ENCODE measurements at places on chromosomes 6 and 20. TPM values are rescaled to one million over a fixed set of nuclear protein-coding genes. Genes with fewer than 3 reads are reported as not detected.

The AVP gene
- total RNA-seq = 7.0 TPM

- DNase-seq = no peak
- no peak overlapping the region for H3K27ac ChIP-seq
- H3K36me3 ChIP-seq = no peaks in the 10 kb centered on the region
- H3K27me3 ChIP-seq = no peaks in the 10 kb centered on the region
- no peak overlapping the region for H3K4me3 ChIP-seq
- H3K4me1 ChIP-seq = peaks cover 5% of the 10 kb centered on the region
These were observed 1.9 kb downstream of the BTBD3 start for GRCh38 chr20:11919581-11919980.

The HLA-DRB1 gene
- total RNA-seq = 559 TPM

DNA sequence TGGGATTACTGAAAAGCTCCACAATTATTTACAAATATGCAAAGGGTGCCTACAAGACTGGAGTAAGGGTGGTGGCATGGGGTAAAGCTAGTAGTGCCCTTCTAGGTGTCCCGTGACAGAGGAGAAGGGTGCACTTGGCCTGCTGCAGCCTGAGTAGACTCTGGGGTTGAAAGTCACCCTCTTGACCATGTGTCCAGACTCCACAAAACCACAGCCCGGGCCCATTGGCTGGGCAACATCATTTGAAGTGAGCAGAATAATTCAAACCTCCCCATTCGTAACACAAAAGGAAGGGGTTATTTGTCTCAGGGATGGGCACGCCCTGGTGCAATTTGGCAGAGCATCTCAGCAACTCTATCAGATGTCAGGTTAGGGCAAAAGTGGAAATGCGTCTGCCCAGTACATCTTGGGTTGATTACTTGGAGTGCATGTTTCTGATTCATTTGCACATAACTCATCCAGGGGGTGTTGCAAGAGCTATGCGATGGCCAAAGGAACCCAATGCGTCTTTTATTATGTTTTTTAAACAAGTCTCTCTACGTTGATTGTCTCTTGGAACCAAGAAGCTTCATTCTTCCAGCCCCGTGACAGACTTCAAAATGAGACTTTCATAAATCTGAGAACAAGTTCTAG, 56.7 kb downstream of the ISM1 start:
- no peaks in the 10 kb centered on the region for H3K4me1 ChIP-seq
- no peaks in the 10 kb centered on the region for H3K27me3 ChIP-seq
- no peak overlapping the region for H3K4me3 ChIP-seq
- H3K36me3 ChIP-seq = no peaks in the 10 kb centered on the region
- no peak for DNase-seq
- no peak overlapping the region for H3K27ac ChIP-seq

The CARMIL1 gene
- 9.0 TPM for total RNA-seq

- peaks cover 37% of the 10 kb centered on the region for H3K36me3 ChIP-seq
- H3K27me3 ChIP-seq = no peaks in the 10 kb centered on the region
- peaks cover 16% of the 10 kb centered on the region for H3K4me1 ChIP-seq
- H3K27ac ChIP-seq = no peak overlapping the region
These were observed 232.6 kb downstream of the TMEM242 start for GRCh38 chr6:157090736-157091135.

DNA sequence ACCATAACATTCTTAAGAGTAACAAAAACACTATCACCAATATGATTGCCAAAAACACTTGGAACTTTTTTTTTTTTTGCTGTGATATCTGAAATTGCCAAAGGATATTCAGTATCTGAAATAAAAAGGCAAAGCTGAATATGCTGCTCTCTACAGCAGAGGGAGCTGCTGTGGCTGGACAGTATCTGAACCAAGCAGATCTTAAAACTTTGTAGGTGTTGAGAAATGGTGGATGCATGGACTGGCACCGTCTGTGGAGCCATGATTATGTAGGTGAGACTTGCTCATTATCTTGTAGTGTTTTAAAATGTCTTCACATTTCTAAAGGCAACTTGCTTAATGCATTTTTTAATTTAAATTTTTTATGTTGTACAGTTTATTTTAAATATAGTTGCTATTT, 9.2 kb downstream of the PDCD2 start:
- H3K27me3 ChIP-seq = no peaks in the 10 kb centered on the region
- no peak for DNase-seq
- H3K27ac ChIP-seq = no peak overlapping the region
- peaks cover 32% of the 10 kb centered on the region for H3K36me3 ChIP-seq
- no peaks in the 10 kb centered on the region for H3K4me1 ChIP-seq

DNA sequence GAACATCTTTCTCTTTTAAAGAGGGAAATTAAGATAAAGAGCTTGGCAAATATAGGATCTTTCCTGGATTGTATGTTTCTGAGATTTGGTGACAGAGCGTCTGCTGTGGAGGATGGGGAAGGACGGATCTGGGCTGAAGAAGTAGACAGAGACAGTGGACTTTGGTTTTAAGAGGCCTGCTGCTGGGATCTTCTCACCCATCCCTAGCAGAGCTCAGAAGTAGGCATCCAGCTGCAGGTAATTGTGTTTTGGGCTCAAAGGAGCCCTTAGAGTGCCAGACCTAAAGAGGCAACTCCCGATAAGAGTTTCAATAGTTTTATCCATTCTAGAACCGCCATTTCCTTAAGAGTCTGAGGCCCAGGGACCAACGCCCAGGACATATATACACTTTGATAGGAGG, 20.8 kb downstream of the LAMA2 start:
- no peak for DNase-seq
- H3K27ac ChIP-seq = no peak overlapping the region
- H3K4me3 ChIP-seq = no peak overlapping the region
- H3K27me3 ChIP-seq = no peaks in the 10 kb centered on the region
- H3K36me3 ChIP-seq = no peaks in the 10 kb centered on the region
- no peaks in the 10 kb centered on the region for H3K4me1 ChIP-seq

DNA sequence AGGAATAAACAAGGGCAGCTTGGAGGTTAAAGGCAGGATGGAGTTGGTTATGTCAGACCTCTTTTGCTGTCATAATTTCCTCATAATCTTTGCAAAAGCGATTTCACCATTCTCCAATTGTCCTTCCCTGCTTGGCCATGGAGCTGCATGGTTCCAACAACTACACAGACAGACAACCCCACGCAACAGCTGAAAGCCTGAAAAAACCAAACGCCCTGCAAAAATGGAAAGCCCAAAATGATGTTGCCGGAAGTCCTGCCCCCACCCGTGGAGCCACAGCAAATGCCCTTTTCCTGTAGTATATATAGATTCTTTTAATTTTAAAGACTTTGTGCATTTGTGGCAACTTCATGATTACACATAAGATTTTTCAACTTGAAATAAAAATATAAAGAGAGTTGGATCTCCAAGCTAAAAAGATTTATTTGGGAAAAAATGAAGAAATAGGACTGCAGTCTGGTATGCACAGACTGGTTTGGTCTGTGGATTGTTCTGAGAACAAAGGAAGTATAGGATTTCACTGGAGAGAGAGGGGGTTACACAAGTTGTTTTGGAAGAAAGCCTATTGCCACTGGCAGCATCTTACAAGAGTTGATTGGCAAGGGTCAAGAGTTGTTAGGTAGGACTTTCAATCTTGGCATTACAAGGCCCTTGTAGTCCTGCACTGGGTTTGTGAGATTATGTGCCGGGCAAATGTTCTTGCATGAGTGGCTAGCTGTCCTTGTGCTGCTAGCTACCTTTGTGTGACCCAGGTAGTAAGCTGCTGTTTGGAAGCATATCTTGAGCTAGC, 190.0 kb downstream of the C6orf118 start:
- no peak overlapping the region for H3K27ac ChIP-seq
- no peaks in the 10 kb centered on the region for H3K4me1 ChIP-seq
- no peaks in the 10 kb centered on the region for H3K36me3 ChIP-seq

- DNase-seq = no peak
- H3K27ac ChIP-seq = no peak overlapping the region
- peaks cover 14% of the 10 kb centered on the region for H3K4me1 ChIP-seq
- H3K36me3 ChIP-seq = no peaks in the 10 kb centered on the region
These were observed 3.8 kb upstream of the ECHDC1 start for GRCh38 chr6:127347178-127347577.

DNA sequence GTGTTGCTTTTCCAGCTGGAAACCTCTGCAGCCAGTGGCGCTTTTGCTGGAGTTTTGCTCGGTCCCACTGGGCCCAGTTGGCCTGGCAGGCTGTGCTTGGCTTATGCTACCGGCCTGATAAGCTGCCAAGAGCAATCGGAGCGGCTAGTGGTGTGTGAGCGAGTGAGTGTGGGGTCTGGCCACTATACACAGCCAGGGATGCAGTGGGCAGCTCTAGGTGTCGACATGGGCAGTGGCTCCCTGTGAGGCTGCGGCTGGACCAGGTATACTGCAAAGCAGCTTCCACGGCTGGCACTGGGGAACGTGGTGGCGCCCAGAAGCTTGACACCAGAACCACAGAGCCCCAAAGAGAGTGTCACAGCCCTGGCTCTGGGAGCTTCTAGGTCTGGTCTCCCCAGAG, 996.5 kb downstream of the GRIK2 start:
- no peak overlapping the region for H3K4me3 ChIP-seq
- H3K27ac ChIP-seq = no peak overlapping the region
- no peaks in the 10 kb centered on the region for H3K27me3 ChIP-seq

DNA sequence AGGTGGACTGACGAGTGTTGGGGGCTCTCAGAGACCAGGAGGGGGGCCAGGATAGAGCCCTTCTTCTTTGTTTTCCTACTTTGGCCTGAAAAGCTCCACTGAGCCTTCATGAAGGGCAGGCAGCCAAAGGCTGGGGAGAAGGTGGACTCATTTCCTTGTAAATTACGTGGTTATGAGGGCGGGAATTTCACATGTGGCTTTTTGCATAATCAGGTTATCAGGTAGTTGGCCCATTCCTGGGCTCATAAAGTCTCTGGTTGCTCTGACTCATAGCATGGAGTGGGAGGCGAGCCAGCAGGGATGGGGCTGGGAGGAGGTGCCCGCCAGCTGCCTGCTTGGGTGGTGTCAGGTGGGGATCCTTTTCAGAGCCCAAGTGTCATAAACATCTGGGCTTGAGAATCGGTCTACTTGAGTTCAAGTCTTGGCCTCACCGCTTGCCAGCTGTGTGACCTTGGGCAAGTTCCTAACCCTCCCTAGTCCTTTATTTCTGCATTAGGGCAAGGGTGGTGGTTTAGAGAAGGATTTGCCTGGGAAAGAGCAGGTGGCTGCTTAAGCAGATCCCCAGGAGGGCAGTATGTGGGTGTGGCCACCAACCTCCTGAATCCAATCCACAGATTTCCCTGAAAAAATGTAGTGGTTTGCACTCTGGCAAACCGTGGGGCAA, 26.5 kb upstream of the RNF24 start:
- no peaks in the 10 kb centered on the region for H3K27me3 ChIP-seq
- DNase-seq = no peak
- H3K4me1 ChIP-seq = peaks cover 17% of the 10 kb centered on the region

- H3K27ac ChIP-seq = no peak overlapping the region
- DNase-seq = no peak
- no peaks in the 10 kb centered on the region for H3K27me3 ChIP-seq
- H3K4me1 ChIP-seq = no peaks in the 10 kb centered on the region
These were observed 185.5 kb upstream of the TNFAIP3 start for GRCh38 chr6:137681445-137682009.

- H3K27ac ChIP-seq = no peak overlapping the region
- no peaks in the 10 kb centered on the region for H3K27me3 ChIP-seq
- peak; percentile 50 for DNase-seq
- H3K4me1 ChIP-seq = peaks cover 25% of the 10 kb centered on the region
- no peak overlapping the region for H3K4me3 ChIP-seq
- H3K36me3 ChIP-seq = no peaks in the 10 kb centered on the region
These were observed 545 bp downstream of the FNDC1 start for GRCh38 chr6:159169557-159170332.

DNA sequence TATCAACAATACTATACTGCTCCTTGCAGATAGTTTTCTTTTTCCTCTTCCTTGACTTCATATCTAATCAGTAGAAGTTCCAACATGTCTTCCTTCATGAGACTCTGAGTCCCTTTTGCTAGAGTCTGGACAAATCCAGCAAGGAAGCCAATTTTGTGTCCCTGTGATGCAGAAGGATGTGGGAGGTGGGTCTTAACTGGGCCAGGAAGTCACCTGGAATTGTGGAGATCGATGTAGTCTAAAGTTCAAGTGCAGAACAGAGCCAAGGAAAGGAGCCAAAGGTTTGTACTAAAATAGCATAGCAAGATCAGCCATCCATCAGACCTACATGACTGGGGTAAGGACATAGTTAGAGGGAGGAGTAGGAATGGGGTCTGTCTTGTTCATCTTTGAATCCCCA, 37.6 kb downstream of the SPTLC3 start:
- no peaks in the 10 kb centered on the region for H3K4me1 ChIP-seq
- no peaks in the 10 kb centered on the region for H3K36me3 ChIP-seq
- no peak for DNase-seq

The CRYBG1 gene
- total RNA-seq = 47.2 TPM

GRCh38 chr20:330233-331149, 5.1 kb downstream of the SOX12 start:
- no peak overlapping the region for H3K27ac ChIP-seq
- no peak overlapping the region for H3K4me3 ChIP-seq
- H3K27me3 ChIP-seq = no peaks in the 10 kb centered on the region
- peak; percentile 81 for DNase-seq

DNA sequence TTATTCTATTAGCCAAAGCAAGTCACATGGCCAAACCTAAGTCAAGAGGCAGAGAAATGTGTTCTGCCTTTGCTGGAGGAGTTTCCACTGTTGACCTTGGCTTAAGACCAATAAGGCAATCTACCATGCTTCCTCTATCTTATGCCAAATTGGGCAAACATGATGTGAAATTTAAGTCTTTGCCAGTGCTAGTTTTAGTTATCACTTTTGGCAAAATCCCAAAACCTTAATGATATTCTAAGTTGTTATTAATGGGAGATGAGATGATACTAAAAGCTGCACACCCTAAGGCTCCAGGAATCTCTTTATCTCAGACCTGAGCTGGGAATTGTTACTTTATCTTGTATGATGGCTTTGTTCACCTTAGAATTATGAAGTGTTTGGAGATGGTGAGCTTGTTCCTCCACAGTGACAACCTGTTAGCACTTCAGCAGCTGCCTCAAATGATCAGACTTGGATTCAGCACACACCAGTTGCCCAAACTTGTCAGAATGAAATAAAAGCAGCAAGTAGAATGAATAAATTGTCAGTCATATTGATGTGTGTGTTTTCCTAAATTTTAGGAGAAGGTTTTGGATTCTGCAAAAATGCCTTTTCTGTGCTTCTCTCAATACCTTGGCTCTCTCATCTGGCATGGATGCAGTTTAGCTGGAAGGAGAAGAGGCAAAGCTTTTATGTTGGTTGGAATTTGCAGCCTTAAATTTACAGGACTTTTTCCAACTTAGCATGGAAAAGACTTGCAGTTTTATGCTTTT, 49.3 kb downstream of the RIN2 start:
- DNase-seq = no peak
- no peaks in the 10 kb centered on the region for H3K36me3 ChIP-seq
- no peak overlapping the region for H3K4me3 ChIP-seq
- H3K27me3 ChIP-seq = no peaks in the 10 kb centered on the region
- H3K4me1 ChIP-seq = peaks cover 22% of the 10 kb centered on the region

DNA sequence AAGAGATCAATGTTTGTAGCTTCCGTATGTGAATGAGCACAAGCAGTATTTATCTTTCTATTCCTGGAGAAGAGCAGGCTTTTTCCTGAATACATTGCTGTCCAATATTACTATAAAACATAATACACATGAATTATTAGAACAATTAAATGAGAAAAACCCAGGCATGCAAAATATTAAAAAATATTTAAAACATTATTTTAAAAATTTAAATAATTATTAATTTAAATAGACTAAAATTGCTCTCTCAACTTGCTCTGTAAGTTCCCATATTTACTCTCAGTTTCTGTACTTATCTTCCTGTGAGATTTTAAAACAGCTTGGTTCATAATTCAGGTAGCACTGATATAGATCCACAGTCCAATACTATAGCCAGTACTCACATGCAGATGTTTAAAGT, 97.0 kb downstream of the PLCB1 start:
- H3K4me1 ChIP-seq = no peaks in the 10 kb centered on the region
- no peaks in the 10 kb centered on the region for H3K36me3 ChIP-seq
- no peaks in the 10 kb centered on the region for H3K27me3 ChIP-seq
- no peak for DNase-seq
- no peak overlapping the region for H3K27ac ChIP-seq
